ENCODE measurements at places on chromosomes 6 and 20.
A peak's percentile ranks its signal among the peaks of the same experiment; 100 is the strongest.

DNA sequence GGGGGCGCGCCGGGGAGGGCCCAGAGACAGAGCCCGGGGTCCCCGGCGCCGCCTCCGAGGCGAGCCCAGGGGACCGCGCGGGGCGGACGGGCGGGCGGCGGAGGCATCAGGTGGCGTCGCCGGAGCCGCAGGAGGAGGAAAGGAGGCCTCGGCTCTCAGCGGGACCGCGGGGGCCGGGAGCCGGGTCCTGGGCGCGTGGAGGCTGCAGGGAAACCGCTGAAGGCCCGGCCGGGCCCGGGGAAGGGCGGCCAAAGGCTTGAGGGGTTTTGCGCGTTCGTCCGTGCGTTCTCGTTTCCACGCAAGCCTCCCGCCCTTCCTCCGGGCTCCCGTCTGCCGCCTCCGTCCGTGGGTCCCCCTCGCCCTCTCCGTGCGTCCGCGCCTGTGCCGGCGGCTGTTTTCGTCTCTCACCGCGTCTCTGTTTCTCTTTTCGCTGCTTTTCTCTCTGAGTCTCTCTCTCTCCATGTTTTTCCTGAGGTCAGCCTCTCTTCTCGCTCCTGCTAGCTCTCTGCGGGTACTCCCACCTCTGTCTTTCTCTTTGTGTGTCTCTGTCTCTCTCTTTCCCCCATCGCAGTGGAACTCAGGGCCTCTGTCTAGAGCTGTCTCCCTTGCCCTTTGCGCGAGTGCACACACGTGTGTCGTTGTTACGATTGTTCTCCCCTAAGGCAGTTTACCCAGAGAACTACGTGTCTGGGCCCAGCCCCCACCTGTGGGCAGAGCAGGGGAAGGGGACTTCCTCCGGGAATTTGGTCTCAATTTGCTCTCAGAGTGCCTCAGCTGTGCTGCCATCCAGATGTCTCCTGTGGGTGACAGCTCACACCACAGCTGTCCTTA lies 2.1 kb downstream of the IRF4 start:
- DNase-seq = no peak

DNA sequence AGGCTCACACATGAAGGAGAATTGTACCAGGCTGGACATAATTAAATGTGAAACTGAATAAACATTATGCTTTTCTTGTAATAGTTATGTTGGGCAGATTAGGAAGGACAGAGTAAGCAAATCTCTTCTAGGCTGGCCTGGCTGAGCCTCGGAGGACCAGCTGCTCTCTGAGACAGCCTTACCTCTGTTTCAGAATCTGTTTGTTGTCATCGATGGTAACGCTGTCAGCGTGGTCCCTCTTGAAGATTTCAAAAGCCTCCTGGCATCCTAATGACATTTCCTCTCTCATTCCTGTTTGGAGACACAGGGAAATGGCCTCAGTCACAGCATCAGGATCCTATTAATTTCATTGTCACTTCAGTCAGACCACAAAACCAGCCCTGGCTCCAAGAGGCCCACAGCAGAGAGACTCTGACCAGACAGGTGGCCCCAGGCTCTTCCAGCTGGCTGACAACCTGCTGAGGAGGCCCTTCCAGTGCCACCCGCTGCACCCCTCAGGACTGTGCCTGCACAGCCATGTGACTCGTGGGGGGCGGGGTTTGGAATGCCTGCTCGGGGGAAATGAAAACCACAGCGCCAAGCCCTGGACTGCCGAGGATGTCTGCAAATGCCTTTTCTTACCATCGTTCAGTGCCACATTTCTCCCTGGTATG lies 108.5 kb upstream of the KCNK16 start:
- peak; percentile 74 for DNase-seq

GRCh38 chr6:33979750-33980149 lies 166.1 kb downstream of the GRM4 start:
- DNase-seq = no peak

DNA sequence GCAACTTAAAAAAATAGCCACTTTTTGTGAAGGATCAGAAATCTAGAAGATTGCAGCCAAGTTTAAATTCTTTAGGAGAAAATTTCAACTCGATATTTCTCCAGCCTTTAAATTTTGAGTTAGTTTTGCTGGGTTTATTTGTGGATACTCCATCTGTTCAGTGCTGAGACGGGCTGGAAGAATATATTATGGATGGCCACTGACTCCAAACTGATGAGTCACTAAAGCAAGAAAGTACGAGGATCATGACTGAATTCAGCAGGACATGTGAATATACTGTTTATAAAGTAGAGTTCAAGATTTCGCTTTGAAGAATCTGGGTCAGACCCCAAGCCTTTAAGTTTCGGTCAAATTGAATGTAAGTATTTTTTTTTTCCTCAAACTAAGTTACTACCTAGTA lies 199.5 kb downstream of the ADGRB3 start:
- no peak for DNase-seq

DNA sequence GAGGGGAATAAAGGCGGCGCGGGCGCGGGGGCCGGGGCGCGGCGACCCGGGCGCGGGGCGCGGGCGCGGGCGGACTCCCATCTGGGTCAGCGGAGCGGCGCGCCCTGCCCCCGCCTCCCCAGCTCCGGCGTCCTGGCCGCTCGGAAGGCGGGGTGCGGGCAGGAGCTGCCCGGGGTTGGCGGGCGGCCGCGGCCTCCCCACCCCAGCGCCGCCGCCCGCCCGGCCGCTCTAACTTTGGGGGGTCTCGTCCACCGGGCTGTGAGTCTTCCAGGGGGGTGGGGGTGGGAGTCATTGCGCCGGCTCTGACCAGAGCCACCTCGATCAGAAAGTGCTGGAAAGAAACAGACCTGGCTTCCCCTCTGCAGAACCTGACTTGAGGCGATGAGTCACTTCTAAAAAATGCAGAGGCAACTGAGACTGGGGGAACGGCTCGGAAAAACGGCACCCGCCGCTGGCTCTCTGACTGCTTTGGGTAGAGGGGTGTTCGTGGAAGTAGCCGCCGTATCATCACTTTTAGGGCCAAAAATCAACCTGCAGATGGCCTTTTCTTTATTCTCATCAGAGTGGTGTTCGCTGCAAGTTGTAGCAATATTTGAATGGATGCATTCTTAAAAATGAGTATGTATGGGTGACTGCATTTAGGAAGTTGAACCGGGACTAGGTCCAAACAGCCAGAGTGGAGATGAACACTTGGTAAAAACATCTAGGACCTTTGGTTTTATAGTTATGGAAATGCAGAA lies 667 bp downstream of the CAP2 start:
- DNase-seq = no peak

- DNase-seq = no peak
Measured at GRCh38 chr6:50720623-50721022, 7.3 kb downstream of the TFAP2D start.

GRCh38 chr6:129844118-129844891 lies 16.8 kb downstream of the TMEM244 start:
- no peak for DNase-seq

Measured in nucleus accumbens (tissue), 56 donors.